ENCODE measurements at places on chromosomes 1 and 21. TPM values are rescaled to one million over a fixed set of nuclear protein-coding genes. Genes with fewer than 3 reads are reported as not detected.

- DNase-seq: no peak
Measured at GRCh38 chr1:198015309-198015708, 98.1 kb downstream of the LHX9 start.

- DNase-seq: no peak
Measured at GRCh38 chr1:28950449-28950848, 36.1 kb downstream of the EPB41 start.

- DNase-seq: no peak
Measured at GRCh38 chr21:43269440-43269839, 100.6 kb downstream of the CRYAA start.

DNA sequence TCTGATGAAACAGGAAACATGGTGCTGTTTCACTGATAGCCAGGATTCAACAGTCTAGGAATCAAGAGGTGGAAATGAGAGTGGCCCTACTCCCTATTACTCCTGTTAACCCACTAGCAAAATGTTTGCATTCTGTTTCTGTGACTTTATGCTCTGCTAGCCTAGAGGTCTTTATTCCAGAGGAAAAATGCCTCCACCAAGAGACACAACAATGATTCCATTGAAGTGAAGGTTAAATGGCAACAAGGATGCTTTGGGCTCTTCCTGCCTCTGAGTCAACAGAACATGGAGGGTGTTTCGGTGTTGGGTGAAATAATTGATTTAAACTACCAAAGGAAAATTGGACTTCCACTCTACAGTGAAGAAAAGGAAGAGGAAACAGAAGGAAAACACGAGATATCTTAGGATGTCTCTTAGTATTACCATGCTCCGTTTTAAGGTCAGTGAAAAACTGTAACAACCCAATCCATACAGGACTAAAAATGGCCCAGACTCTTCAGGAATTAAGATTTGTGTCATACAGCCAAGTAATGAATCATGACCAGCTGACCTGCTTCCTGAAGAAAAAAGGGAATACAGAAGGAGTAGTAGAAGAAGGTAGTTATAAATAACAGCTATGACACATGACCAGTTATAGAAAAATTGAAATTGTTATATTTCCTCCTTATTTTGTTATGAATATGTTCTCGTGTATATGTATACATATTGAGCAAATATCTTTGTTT is 1237.8 kb downstream of the NCAM2 start:
- DNase-seq: no peak

DNA sequence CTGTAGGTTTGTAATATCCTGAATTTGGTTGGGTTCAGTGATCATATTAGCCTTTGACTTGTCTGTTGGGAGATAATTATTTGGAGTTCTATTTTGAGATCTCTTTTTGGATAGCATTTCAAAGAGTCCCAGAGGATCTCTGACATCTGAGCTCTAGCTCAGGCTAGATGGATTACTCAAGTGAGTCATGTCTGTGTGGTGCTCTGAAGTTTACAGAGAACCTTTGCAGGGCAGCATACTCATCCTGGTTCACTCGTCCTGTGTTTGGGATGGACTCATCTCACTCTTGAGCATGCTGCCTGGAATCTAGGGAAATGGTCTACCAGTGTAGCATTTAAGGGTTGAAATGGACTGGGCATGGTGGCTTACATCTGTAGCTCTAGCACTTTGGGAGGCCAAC is 29.4 kb upstream of the BMP8A start:
- DNase-seq: no peak

- no peak for DNase-seq
Measured at GRCh38 chr1:195721210-195721971, 886.8 kb downstream of the KCNT2 start.

- no peak for DNase-seq
Measured at GRCh38 chr21:41865002-41865777, 14.0 kb downstream of the PRDM15 start.

DNA sequence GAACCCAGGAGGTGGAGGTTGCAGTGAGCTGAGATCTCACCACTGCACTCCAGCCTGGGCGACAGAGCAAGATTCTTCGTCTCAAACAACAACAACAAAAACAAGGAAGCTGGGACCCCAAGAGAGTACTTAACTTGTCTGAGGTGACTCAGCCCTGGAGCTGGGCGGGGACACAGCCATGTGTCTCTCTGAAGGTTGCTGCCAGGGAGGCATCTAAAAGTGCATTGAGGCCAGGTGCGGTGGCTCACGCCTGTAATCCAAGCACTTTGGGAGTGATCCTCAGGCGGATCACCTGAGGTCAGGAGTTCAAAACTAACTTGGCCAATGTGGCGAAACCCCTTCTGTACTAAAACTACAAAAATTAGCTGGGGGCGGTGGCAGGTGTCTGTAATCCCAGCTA is 7.7 kb downstream of the IFI6 start:
- no peak for DNase-seq

DNA sequence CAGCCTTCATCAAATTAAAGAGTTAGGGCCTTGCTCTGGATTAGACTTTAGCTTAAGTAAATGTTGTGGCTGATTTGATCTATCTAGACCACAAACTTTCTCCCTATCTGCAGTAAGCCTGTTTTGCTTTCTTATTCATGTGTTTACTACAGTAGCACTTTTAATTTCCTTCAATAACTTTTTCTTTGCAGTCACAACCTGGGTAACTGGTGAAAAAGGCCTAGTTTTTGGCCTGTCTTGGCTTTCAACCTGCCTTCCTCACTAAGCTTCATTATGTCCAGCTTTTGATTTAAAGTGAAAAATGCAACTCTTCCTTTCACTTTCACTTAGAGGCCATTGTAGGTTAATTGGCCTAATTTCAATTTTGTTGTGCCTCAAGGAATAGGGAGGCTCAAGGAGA is 12.5 kb upstream of the LPGAT1 start:
- no peak for DNase-seq

Gene TCP10L
- total RNA-seq: not detected

Gene CHD1L
- 2.9 TPM for total RNA-seq

Gene CLCA1
- 25.9 TPM for total RNA-seq

Gene TIAM1
- total RNA-seq: 1.8 TPM

Gene BTG3
- total RNA-seq: 27.4 TPM
